Lung (tissue), 17 donors: ENCODE measurements at places on chromosomes 11 and 22. TPM values are rescaled to one million over a fixed set of nuclear protein-coding genes. Genes with fewer than 3 reads are reported as not detected.

Gene KRTAP5-11
- total RNA-seq, result not detected

- no peak for DNase-seq
- H3K36me3 ChIP-seq, result peaks cover 2% of the 10 kb centered on the region
- H3K4me3 ChIP-seq, result no peak overlapping the region
- H3K4me1 ChIP-seq, result no peaks in the 10 kb centered on the region
- no peaks in the 10 kb centered on the region for H3K27me3 ChIP-seq
- no peak overlapping the region for H3K27ac ChIP-seq
These were observed 82.6 kb downstream of the RAB30 start for GRCh38 chr11:82988936-82989627.

DNA sequence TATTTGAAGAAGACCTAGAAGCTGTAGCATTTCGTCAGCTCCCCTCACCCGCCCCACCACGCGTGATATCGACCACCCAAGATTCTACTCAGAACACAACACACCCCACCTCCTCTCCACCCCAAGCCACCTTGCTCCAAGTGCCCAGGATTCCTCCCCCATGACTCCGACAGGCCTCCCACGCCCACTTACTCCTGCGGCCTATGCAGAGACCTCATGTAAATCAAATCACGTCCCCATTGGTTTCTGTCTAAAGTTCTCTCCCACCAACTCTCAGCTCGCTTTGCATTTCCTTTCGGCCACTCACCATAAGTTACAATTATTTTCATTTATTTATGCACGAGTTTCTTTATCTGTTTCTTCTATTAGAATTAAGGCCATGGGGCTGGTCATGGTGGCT lies 11.0 kb downstream of the TMEM151A start:
- no peak for DNase-seq
- no peak overlapping the region for H3K27ac ChIP-seq
- H3K36me3 ChIP-seq, result no peaks in the 10 kb centered on the region

GRCh38 chr11:133277886-133278285 lies 254.4 kb downstream of the OPCML start:
- no peak overlapping the region for H3K27ac ChIP-seq
- H3K36me3 ChIP-seq, result no peaks in the 10 kb centered on the region
- no peak for DNase-seq
- H3K4me1 ChIP-seq, result no peaks in the 10 kb centered on the region
- no peaks in the 10 kb centered on the region for H3K27me3 ChIP-seq

DNA sequence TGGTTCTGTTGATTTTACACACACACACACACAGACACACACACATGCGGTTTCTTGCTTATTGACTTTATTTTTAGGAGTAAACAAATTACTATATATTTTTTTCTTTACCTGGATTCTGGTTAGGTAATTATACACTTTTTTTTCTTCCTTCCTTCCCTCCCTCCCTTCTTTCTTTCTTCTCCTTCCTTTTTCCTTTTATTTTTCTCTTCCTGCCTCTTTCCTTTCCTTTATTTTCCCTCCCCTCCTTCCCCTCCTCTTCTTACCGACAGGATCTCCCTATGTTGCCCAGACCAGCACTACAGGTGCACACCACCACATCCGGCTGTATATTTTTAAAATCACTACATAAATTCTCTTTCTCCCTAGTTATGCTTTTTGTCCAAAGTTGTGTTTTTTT lies 3.1 kb upstream of the SPDYC start:
- H3K4me1 ChIP-seq, result peaks cover 2% of the 10 kb centered on the region
- no peak for DNase-seq
- H3K36me3 ChIP-seq, result no peaks in the 10 kb centered on the region
- no peak overlapping the region for H3K27ac ChIP-seq
- H3K27me3 ChIP-seq, result no peaks in the 10 kb centered on the region

DNA sequence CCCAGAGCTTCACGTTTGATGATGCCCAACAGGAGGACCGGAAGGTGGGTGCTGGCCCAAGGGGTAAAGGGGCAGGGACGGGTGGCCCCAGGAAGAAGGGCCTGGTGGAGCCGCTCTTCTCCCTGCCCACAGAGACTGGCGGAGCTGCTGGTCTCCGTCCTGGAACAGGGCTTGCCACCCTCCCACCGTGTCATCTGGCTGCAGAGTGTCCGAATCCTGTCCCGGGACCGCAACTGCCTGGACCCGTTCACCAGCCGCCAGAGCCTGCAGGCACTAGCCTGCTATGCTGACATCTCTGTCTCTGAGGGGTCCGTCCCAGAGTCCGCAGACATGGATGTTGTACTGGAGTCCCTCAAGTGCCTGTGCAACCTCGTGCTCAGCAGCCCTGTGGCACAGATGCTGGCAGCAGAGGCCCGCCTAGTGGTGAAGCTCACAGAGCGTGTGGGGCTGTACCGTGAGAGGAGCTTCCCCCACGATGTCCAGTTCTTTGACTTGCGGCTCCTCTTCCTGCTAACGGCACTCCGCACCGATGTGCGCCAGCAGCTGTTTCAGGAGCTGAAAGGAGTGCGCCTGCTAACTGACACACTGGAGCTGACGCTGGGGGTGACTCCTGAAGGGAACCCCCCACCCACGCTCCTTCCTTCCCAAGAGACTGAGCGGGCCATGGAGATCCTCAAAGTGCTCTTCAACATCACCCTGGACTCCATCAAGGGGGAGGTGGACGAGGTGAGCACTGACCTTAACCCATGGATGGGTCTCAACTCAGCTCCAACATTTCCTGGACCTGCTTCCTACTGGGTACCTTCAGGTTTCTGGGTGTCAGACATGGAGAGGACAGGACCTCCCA lies 2.0 kb downstream of the RIC8A start:
- DNase-seq, result no peak
- peak overlapping the region; percentile 61 for H3K4me3 ChIP-seq
- H3K36me3 ChIP-seq, result peaks cover 48% of the 10 kb centered on the region
- peak overlapping the region; percentile 97 for H3K27ac ChIP-seq
- no peaks in the 10 kb centered on the region for H3K27me3 ChIP-seq
- peaks cover 28% of the 10 kb centered on the region for H3K4me1 ChIP-seq

DNA sequence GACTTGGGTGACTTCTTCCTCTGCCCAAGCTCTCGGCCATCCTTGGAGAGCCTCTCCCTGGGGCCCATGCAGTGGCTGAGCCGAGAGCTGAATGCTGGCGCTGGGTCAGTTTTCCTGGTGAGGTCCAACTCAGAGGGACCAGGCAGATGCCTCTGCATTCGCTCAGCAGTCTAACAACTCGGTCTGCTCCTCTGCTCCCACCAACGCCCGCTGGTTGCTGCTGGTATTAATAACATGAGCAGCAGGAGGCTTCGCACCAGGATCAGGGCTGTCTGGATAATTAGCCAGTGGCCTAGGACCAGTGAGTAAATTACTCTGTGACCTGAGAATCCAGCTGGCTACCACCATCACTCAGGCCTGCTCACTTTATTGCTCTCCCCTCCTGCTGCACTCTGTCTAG lies 77.7 kb upstream of the FAM181B start:
- no peaks in the 10 kb centered on the region for H3K36me3 ChIP-seq
- no peak for DNase-seq
- H3K4me3 ChIP-seq, result no peak overlapping the region
- H3K27me3 ChIP-seq, result no peaks in the 10 kb centered on the region
- H3K27ac ChIP-seq, result no peak overlapping the region
- H3K4me1 ChIP-seq, result no peaks in the 10 kb centered on the region

DNA sequence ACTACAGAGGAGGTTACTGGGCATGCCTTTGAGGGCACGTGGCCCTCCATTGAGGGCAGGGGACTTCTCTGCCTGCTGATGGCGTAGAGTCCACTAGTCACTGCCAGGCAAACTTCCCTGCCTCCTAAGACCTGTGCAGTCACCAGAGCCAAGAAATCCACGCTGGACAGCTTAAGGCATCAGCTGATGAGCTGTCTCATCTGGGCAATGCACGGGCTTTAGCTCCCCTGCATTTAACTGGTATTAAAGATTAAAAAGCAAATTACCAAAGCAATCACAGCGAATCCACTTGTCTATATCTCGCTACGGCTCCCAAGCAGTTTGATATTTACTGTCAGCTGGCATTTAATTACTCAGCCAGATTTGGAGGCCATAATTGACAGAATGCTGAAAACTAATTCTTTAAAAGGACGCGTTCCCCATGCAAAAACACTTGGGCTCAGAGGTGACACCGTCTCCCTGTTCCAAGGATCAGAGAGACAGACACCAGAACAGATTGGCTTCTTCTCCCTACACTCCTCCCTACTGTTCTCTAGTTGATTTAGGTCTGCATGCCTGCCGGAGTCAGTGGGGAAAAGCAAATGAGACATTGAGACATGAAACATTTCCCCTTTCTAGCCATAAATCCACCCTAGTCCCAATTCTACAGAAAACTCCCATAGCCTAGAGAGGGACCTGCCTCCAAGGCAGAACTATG lies 68.5 kb downstream of the SPATA19 start:
- DNase-seq, result no peak
- no peaks in the 10 kb centered on the region for H3K36me3 ChIP-seq
- H3K4me3 ChIP-seq, result no peak overlapping the region
- H3K27ac ChIP-seq, result no peak overlapping the region
- no peaks in the 10 kb centered on the region for H3K27me3 ChIP-seq

Gene MS4A6E
- total RNA-seq, result 2.6 TPM

DNA sequence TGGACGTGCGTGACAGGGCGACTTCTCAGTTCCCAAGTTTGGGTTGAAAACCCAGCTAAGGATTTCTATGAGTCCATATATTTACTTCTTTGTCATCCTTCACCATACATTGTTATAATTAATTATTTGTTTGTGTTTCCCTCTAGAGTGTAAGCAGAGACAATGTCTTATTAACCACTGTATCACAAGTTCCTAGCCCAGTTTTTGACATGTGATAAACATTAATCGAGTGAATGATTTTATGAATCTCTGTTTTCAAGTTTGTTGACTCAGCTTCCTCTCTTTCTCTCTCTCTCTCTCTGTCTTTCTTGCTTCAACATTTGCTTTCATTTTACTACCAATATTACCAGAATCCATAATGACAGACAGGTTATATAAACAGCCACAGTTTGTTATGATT lies 1259.6 kb upstream of the TENM4 start:
- no peaks in the 10 kb centered on the region for H3K4me1 ChIP-seq
- DNase-seq, result no peak
- H3K36me3 ChIP-seq, result no peaks in the 10 kb centered on the region
- no peak overlapping the region for H3K27ac ChIP-seq
- H3K4me3 ChIP-seq, result no peak overlapping the region

DNA sequence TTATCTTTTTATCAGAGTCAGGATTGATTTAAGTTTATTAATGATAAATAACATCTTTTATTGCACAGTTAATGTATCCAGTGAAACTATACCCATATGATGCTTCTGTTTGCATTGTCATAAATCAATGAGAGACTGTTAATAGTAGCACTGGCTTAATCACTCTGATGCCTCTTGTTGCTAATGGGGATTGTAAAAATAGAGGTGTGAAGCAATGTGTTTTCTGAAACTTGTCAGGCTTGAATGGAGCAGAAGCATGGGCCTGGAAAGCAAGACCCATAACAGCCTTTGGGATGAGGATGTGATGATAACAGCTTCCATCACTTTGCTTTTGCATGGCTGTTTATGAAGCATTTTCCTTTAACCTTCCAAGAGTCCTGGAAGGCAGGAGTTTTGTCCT lies 319.7 kb downstream of the DDX10 start:
- no peaks in the 10 kb centered on the region for H3K27me3 ChIP-seq
- H3K4me1 ChIP-seq, result no peaks in the 10 kb centered on the region
- no peak overlapping the region for H3K27ac ChIP-seq
- no peaks in the 10 kb centered on the region for H3K36me3 ChIP-seq
